ENCODE measurements at places on chromosomes 5 and 9.

DNA sequence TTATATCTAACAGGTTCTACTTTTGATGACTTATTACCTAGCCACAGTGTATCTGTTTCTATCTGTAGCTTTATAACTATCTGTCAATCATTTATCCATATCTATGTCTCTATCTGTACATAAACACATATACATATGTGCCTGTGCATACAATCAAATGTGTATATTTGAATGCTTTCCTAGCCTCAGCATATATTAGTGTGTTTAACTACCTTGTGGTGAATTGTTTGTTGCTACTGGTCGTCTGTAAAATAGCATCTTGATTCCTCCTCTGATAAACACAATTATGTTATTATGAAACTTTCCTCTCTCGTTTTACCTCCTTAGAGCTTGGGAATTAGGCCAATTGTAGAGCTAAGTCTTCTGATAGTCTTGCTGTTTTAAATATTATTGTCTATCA is 44.4 kb downstream of the PARP8 start:
- DNase-seq = peak; percentile 42

GRCh38 chr9:89515416-89515815 is 17.5 kb upstream of the SEMA4D start:
- no peak for DNase-seq

GRCh38 chr5:61866930-61867329 is 439.1 kb upstream of the KIF2A start:
- no peak for DNase-seq

- DNase-seq = no peak
These were observed 6.1 kb upstream of the FSD1L start for GRCh38 chr9:105441616-105442160.

DNA sequence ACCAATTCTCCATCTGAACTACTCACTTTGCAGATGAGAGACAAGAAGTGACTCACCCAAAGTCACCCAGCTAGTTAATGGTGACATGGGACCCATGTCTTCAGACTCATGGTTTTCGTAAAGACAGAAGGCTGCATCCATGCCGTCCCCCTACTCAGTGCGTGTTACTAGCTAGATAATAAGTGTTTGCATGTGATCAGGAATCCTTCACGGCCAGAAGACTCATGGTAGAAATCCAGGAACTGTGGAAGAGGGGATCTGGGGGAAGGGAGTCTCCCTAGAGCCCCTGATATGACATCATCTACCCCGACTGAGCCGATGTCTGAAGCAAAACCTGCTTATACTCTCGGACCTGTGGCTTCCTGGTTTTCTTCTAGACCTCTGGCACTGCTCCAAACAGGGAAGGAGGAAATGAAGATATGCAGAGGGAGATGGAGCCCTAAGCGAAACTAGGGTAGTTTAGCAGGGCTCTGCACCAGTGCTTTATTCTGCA is 3.3 kb downstream of the RNF183 start:
- DNase-seq = no peak

Measured in NCI-H526 (cell line).